ENCODE measurements at places on chromosomes 6 and 20.

DNA sequence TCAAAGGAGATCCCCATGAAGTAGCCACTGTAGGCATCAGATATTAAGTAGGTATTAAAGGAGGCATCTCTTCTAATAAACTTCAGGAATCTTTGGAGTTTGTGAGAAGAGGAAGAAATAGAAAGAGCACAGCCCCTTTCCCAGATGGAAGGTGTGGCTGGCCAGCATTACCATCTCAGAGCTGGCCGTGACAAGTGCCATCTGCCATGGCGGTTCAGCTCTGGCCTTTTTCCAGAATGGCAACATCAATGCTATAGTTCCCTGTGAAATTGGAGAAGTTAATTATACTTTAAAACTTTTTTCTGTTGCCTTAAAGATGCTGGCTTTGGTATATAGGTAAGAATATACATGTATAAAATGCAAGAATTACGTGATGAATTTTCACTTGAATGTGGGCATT, 51.9 kb upstream of the MCUR1 start:
- DNase-seq = no peak

GRCh38 chr20:8860011-8860495, 208.8 kb upstream of the PLCB4 start:
- no peak for DNase-seq

GRCh38 chr20:58432186-58432954, 43.3 kb downstream of the VAPB start:
- DNase-seq = no peak

- no peak for DNase-seq
Observed at GRCh38 chr6:159957071-159957673, 11.7 kb upstream of the IGF2R start.

DNA sequence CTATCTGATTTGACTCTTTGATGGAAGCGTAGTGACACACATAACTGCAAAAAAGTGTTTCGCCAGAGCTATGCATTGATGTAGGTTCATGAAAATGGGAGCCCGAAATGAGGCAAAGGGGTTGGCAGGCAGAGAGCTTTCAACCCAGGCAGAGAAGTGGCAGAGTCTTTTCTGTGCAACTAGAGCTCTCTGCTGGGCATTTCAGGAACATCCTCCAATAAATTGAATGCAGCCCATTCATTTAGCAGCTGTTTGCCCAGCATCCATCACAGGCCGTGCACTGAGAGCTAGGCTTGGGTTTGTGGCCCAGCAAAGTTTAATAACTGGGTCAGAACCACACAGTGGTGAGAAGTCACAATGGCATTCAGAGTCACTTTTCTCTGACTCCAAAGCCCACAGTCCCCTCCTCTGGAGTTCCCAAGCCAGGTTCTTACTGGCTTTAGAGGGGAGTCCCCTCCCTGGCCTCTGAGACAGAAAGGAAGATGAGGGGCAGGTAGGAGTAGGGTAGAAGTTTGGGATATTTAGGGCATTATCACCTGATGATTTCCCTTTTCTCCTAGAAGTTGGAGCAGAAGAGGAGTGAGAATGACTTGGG, 31.8 kb upstream of the ELMO2 start:
- no peak for DNase-seq

DNA sequence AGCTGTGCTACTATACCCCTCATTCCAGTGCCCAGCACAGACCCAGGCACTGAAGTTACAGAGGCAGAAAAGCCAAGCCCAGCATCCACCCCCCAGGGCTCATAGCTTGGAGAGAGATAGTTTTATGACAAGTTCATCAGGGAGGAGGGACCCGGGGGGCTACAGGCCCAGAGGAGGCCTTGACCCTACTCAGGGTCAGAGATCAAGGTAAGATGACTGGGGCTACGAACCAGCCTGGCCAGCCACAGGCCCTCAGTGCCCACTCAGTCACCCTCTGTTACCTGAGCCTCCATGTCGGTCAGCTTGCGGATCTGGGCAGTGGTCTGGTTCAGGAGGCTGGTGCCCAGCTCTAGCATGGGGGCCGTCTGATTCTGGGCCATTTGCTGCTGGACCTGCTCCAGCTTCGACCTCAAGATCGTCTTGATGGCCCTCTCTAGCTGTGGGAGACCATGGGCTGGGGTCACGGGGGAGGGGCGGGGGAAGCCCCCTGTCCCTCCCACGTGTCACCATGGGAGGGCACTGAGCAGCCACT, 26.1 kb downstream of the ANGPT4 start:
- no peak for DNase-seq

DNA sequence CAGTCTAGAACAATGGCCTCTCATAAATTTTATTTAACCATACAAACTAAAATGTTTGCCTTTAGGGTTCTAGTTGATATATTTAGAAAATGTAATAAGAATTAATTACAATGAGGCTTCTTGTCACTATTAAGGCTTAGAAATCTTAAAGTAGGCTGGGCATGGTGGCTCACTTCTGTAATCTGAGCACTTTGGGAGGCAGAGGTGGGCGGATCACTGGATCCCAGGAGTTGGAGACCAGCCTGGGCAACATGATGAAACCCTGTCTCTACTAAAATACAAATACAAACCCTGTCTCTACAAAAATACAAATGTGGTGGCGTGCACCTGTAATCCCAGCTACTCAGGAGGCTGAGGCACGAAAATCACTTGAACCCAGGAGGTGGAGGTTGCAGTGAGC, 99.0 kb upstream of the ADGRF1 start:
- no peak for DNase-seq

DNA sequence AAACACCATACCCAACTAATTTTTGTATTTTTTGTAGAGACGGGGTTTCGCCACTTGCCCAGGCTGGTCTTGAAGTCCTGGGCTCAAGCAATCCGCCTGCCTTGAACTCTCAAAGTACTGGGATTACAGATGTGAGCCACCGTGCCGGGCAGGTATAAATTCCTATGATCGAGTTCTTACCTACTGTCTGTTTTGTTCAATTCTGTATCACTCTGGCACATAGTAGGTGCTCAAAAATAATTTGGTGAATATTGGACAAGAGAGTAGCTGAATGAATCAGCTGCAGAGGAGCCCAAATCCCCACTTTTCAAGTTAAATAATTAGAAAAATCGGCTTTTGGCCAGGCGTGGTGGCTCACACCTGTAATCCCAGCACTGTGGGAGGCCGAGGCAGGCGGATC, 13.7 kb upstream of the ZMYND8 start:
- no peak for DNase-seq

DNA sequence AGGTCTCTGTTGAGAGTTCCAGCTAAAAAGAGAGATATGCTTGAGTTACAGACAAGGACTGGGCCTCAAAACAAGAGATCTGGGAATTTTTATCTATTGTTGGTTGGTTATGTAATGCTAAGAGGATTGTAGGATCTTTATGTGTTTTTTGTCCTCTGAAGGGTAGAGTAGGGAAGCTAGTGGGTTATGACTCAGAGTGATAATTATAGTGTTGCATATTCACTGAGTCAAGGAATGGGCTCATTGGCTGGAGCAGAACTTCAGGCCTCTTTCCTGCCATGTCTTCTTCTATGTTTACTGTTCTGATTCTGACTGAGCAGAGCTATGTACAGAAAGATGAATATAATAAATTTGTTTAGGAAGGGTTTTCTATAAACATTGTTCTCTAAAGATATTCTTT, 66.1 kb upstream of the NOX3 start:
- no peak for DNase-seq

- no peak for DNase-seq
Observed at GRCh38 chr6:34597605-34598353, 41.6 kb upstream of the SPDEF start.

DNA sequence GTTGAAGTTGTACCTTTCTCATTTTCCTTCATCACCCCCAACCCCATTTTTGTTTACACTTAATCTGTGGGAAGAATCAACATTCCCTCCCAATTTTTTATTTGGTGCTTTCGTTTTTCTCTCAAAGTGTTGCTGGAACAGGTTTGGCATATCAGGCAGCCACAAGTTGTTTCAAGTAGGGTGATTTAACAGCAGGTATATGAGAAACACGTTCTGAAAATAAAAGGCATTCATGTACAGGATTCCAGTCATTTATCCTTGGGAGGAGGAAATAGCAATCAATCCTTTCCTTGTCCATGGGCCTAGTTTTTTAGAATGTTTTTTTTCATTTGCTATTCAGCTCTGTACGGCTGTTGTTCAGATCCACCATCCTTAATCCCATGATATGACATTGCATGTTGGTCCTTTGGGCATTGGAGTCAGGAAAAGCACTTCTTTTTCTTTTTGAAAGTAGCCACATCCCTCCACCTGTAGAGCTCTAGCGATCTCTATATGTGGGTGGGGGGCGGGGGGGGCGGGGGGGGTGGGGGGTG, 120.2 kb downstream of the JARID2 start:
- no peak for DNase-seq

DNA sequence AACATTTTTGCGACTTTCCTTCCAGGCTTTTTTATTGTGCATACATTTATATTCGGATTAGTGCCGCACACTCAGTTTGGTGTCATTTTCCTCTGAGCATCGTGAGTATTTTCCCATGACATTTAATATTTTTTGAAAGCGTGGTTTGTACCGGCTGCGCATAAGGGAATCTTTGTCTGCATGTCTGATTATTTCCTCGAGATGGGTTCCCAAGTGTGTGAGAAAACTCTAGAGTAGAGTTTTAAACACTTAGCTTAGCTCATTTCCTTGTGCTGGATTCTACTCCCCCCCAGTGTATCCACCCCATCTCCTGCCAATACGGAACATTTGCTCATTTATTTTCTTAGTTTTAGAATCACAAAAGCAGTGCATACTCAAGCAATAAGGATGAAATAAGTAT, 94.3 kb downstream of the CDC5L start:
- no peak for DNase-seq

- no peak for DNase-seq
Observed at GRCh38 chr6:110520992-110521543, 44.7 kb upstream of the SLC22A16 start.

GRCh38 chr20:58708246-58708931, 15.8 kb downstream of the NPEPL1 start:
- no peak for DNase-seq

DNA sequence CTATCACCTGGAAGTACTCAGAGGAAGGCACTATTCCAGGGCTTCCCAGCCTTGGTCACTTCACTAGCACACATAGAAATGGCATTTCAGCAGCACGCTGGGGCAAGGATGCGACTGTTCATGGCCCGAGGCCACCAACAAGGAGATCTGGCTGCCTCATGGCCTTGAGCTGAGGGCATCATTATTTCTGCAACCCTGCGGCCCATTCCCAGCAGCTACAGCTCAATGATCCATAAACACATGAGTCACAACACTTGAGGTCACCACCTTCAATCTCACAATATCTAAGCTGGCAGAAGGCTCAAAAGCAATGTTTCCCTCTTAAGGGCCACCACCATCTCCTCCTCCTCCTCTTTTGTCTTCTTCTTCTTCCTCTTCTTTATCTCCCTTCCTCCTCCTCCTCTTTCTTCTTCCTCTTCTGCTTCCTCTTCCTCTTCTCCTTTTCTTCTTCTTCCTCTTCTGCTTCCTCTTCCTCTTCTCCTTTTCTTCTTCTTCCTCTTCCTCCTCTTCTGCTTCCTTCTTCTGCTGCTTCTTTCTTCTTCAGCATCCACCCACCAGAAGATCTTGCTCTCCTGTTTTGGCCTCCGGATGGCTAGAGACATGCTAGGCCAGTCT, 382.9 kb upstream of the CNR1 start:
- DNase-seq = no peak

DNA sequence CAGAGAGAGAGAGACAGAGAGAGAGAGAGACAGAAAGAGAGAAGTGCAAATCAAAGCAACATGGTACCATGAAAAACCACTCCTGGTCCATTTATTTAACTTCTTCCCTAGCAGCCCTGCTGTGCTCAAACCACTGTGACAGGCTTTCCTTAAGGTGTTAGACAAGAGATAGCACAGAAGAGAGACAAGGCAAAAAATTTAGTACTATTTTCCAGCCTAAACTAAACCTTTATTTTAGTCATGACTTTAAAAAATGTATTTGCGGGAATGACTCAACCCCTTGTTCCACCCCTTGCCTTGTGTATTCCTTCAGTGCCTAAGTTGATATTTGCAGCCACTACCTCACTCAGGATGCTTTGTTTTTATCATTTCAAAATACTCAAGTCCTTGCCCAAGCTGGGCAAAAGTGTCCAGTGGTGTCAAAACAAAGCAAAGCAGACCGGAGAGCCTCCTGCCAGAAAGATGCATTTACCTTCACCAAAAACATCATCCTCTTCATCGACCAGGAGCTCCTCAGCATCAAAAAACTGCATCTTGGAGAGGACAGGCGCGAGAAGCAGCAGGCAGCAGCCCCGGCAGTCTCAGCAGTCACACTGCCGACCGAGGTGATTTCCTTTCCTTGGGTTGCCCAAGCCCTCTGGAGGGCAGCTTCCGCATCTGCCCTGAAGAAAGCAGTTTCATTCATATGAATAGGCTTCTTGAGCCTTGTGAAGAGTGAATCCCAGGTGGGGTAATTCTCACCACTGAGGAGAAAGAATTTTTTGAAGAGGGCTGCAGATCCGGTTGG, at the start of gene RIPOR2:
TSS of gene RIPOR2 (minus strand) at position 595 of the 787 bp plus-strand sequence. CDS start at position 533, 62 bp downstream.
- peak; percentile 65 for DNase-seq

- no peak for DNase-seq
Observed at GRCh38 chr6:134605034-134605433, 287.1 kb upstream of the SGK1 start.

GRCh38 chr6:5139828-5140771, 55.0 kb downstream of the PPP1R3G start:
- no peak for DNase-seq

DNA sequence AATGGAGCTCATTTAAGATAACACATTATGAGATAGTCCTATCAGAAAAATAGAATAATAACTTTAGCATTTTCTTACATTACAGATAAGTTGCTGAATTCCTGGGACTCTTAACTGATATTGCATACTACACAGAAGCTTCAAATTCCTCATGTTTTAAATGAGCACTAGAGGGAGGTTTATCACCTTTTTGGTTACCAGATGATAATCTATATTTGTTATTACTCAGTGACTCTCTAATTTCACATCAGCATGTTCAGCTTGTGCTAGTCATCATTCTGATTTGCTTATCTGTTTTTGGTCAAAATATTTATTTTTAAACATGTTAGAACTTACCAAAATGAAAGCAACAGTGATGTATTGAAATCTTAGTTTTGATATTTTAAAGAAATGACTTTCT, 20.5 kb upstream of the GJA10 start:
- no peak for DNase-seq

GRCh38 chr6:20906945-20907344, 372.7 kb downstream of the CDKAL1 start:
- no peak for DNase-seq

DNA sequence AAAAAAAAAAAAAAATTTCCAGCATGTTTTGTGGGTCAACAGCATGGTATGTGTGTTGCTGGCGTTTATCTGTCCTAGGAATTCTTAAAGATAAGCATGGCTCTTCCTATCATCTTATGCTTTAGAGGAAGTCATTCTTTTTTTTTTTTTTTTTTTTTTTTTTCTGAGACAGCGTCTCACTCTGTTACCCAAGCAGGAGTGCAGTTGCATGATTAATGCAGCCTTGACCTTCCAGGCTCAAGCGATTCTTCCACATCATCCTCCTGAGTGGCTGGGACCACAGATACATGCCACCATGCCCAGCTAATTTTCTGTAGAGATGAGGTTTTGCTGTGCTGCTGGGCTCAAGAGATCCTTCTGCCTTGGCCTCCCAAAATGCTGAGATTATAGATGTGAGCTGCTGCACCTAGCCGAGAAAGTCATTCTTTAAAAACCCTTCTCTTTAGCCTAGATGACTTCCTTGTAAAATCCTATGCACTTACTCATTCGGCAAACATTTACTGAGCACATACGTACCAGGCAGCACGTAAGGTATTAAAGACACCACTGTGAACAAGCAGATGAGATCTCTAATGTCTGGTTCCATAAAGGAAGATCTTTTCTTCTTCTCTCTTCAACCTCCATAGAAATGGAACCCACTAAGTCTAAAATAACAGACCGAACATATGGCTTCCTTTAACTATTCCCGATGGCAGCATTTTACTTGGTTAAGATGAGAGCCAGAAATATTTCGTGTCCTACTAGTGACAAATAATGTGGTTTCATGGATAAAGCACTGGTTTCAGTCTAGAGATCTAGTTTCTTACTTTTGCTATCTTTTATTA, 122.4 kb downstream of the RIN2 start:
- DNase-seq = no peak

Data from CD4-positive, alpha-beta T cell (primary cell).